HCT116 (cell line): ENCODE measurements at places on chromosomes 12 and 14. TPM values are rescaled to one million over a fixed set of nuclear protein-coding genes. Genes with fewer than 3 reads are reported as not detected.

OVCH1 gene
- not detected for total RNA-seq

MAP1LC3B2 gene
- total RNA-seq, result 4.7 TPM

DNA sequence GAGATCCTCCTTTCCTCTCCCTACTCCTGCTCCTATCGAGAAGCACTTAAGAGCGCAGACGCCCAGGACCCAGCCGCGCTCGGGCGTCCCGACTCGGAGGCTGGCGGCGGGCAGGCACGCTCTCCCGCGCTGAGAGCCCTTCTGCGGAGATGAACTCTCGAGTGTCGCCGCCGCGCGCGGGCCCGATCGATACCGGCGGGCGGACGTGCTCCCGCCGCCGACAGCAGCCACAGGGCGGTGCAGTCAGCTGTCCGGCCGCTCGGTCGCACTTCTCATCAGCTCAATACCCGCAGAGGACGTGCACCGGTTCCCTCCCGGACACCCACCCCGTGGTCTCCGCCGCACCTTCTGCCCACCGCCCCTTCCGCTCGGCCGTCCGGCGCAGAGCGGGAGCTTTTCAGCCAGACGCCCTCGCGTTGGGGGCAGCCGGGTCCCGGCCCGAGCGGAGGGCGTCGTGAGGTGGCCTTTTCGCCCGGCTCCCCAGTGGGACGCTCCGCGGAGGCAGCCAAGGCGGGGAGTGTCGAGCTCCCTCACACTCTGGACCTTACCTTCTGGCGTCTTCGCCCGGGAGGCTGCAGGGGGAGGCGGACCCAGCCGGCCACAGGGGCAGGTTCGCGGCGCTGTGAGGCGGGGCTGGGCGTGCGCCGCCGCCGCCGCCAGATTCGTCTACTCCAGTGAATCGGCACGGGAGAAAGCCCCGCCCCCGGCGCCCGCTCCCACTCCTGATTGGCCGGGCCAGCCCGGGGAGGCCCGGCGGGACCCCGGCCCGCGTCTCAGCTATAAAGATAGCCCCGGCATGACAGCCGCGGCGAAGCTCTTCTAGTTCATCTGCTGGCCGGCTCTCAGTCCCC, at the start of gene INSM2:
Gene INSM2, plus strand, starts transcription at position 808 of the 851 bp plus-strand sequence. CDS start 89 bp downstream, outside the sequence.
- H3K27me3 ChIP-seq, result no peaks in the 10 kb centered on the region
- H3K4me3 ChIP-seq, result peak within 1 kb of the TSS; percentile 32
- no peaks in the 10 kb centered on the region for H3K36me3 ChIP-seq
- DNase-seq, result no peak

DNA sequence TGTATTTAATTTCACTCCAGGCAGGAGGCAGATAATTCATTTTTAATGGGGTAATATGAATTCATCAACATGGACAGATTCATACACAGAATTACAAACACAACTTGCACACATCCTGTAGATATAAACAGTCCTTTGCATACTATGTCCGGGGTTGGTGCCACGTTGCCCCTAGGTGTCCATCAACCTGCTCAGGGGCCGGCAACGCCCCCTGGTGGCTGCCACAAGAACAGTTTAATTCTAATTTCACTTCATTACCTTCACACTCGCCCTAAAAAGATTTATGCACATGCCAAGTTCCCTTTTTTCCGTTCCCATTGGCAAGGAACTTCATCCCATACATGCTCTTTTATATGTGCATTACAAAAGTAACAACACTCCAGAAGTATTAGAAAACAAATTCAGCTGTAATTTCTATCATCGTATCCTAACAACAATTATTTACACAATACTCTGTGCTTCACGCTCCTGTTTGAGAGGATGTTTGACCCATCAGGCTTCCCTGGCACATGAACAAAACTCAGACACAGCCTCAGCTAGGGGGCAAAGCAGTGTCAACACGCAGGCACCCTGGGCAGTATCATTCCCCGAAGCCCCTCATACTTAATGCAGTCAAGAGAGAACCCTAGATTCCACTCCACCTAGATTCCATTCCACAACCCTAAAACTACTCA, 15.5 kb downstream of the MANSC1 start:
- no peaks in the 10 kb centered on the region for H3K36me3 ChIP-seq
- peak; percentile 47 for DNase-seq
- H3K4me1 ChIP-seq, result no peaks in the 10 kb centered on the region

GRCh38 chr12:13165617-13166041, 30.9 kb upstream of the EMP1 start:
- H3K27me3 ChIP-seq, result no peaks in the 10 kb centered on the region
- H3K36me3 ChIP-seq, result no peaks in the 10 kb centered on the region
- H3K4me1 ChIP-seq, result peaks cover 64% of the 10 kb centered on the region

GRCh38 chr12:47214771-47215170, 135.0 kb upstream of the AMIGO2 start:
- no peak for DNase-seq
- no peak overlapping the region for H3K27ac ChIP-seq
- H3K4me1 ChIP-seq, result peaks cover 16% of the 10 kb centered on the region
